ENCODE measurements at places on chromosomes 4 and X. TPM values are rescaled to one million over a fixed set of nuclear protein-coding genes. Genes with fewer than 3 reads are reported as not detected.

Gene EPHA5
- total RNA-seq, result 0.14 TPM

Gene HGFAC
- total RNA-seq, result 0.09 TPM

Gene CXCL9
- total RNA-seq, result not detected

Gene MAGEB10
- total RNA-seq, result not detected

Gene ABCG2
- total RNA-seq, result 18.6 TPM

Gene OPN1MW2
- not detected for total RNA-seq

All from A549 treated with dexamethasone at 1 μM for 4 hours (cell line).